ENCODE measurements at places on chromosomes 12 and 14.

- DNase-seq = no peak
These were observed 266.3 kb downstream of the ZFP36L1 start for GRCh38 chr14:68526512-68527091.

- no peak for DNase-seq
These were observed 103.5 kb upstream of the BCAT1 start for GRCh38 chr12:25052196-25052913.

GRCh38 chr14:20798318-20798717 is 4.3 kb downstream of the RNASE1 start:
- DNase-seq = no peak

DNA sequence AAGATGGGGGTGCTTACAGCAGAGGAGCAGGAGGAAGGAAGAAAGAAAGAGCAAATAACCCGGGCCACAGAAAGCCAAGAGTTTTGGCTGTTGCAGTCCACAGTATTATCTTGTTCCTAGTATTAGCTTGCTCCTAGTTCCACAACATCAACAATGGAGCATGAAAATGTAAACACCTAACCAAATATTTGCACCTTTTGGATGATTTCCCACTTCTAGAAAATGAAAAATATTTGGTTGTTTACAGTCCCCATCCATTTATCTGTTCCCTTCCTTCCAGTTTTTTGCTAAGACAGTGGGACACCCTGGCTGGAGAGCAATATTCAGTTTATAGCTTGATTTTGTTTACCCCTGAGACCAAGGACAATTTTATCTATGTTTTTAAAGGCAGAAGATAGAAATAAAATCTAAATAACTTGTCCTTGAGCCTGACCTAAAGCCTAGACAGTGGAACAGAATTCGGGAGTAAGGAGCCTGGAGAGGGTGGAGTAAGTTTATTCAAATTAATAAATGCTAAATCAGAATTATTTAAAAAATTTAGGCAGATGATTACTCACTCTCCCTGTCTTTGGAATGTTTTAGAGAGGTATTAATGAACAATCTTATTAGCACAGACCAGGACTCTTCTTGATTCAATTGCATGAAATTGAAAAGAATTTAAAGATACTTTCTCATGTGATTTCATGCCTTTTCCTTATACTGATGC is 51.6 kb downstream of the RESF1 start:
- DNase-seq = no peak

DNA sequence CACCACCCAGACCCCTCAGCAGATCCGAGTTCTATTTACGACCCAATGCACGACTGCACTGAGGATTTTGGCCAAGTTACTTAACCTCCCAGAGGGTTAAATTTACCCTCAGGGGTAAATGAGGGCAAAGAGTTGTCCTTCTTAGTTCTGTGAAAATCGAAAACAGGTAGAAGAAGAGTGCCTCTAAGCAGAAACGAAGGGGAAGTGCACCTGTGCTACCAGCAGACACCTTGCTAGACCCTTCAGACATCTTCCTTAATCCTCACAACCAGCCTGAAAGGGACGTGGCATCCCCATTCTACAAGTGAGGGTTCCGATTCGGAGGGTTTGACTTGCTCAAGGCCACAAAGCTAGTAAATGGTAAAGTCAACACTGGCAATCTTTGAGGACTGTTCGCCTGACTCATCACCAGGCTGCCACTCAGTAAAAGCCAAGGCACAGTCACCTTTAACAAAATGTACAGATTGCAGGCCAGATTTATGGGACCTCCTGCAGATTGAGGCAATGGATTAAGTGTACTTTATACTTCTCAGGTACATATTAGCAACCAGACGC is 1.6 kb downstream of the GSG1 start:
- DNase-seq = no peak

- DNase-seq = no peak
These were observed 27.6 kb downstream of the RDH12 start for GRCh38 chr14:67729072-67729885.

- DNase-seq = peak; percentile 39
These were observed 10.0 kb downstream of the TMCC3 start for GRCh38 chr12:94640134-94640928.

- DNase-seq = no peak
These were observed 1231.2 kb upstream of the FLRT2 start for GRCh38 chr14:84298663-84299195.

GRCh38 chr14:81625343-81625742 is 91.7 kb upstream of the SEL1L start:
- DNase-seq = no peak

DNA sequence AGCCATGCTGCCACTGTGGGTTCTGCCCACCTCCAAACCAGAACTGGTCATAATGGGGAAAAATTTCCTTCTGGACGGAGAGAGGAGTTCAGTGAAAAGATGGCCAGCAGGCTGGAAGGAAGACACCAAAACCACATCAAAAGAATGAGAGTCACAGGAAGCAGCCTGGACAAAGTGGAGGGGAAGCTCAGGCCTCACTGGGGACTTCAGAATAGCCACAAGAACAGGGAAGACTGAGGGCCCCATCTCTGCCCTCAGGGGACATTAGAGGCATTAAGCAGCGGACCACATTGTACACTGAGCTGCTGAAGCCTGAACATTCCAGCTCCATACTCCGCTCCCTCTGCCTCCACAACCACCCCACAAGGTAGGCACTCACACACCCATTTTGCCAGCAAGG is 119.6 kb upstream of the COCH start:
- no peak for DNase-seq

DNA sequence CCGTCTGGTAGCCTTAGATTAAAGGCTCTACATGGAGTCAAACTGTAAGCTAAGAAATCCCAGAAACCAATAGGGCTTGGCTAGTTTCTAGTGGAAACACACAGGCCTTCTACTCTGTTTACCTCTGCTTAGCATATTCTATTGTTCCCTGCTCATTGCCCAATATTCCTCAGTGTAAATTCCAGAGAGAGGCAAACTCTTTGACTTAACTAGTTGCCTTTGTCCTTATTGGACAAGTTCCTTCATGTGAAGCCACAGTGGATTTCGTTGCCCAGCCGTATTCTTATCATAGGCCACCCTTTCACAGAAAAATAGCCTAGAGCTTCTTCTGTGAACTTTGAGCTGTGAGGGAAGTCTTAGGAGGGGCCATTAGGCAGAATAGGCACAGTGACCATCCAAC is 186.1 kb downstream of the PLCZ1 start:
- DNase-seq = no peak

DNA sequence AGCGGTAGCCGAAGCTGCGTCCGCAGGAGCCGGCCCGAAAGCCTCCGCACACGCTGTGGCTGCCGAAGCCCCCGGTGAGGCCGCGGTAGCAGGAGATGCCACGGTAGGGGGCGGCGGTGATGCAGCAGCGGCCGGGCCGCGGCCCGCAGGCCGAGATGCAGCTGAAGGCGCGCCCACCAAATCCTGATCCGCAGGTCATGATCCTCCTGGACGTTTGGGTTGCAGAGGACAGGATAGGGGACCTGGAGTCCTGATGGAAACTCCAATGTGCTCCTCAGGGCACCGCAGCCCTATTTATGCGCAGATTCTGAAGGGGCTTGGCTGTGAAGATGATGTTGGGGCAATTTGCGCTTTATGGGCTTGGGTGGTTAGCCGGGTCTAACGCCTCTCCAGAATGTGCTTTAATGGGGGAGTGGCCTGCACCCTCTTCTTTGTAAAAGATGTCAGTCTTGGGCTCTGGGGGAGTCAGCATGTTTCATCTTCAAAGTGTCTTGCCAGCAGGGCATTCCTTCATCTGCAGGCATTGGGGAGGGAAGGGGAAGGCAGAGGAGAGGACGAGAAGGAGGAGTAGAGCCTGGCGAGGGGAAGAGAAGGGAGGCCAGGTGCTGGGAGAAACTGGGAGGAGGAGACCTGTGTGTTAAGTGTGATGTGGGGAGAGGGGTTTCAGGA is at the start of gene KRT81:
Gene KRT81, minus strand, starts transcription at position 268 of the 669 bp plus-strand sequence. Its CDS starts 69 bp downstream, at position 199.
- no peak for DNase-seq

DNA sequence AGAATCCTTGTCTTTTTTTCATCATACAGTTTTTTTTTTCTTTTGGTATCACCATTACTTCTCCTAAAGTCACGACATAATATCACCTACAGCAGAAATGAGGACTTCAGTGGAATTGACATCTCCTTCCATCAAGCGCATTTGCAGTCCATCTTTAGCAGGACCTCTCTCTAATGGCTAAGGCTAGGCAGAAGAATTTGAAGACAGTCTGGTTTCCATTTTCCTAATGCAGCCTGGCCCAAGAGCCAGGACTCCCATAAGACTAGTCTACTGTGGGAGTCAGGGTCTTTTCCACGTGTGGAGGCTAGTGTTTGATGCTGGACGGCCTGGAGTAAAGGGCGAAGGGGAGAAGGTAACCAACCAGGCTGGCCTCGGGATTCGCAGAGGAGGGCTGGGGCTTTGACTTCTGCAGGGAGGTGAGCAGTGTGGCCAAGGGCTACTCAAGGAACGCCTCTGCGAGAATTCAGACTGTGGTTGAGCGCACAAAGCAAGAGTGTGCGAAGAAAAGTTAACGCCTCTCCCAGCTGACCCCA is 769 bp upstream of the ZNF740 start:
- no peak for DNase-seq

DNA sequence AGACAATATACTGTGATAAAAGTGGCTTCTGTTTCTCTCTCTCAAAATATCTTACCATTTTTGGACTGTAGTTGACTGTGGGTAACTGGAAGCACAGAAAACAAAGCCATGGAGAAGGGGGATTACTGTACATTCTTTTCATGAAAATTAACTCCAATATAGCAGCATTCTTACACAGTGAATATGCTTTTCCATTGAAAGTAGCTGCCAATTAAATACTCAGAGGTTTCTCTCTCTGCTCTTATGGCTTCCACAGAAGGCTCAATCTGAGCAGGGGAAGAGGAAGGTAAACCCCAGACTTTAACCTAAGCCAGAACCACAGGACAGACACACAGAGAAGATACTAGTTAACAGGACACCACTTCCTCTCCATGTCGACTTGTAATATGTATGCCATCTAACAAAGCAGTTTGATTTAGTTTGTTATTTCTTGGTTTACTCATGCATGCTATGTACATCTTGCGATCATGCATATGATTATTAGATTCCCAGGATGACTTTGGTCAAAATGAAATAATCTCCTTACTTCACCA is 150.2 kb downstream of the SSPN start:
- DNase-seq = no peak

GRCh38 chr14:82778008-82778590 is 1244.4 kb upstream of the SEL1L start:
- no peak for DNase-seq

- no peak for DNase-seq
These were observed 27.6 kb downstream of the IFNG start for GRCh38 chr12:68131867-68132414.

DNA sequence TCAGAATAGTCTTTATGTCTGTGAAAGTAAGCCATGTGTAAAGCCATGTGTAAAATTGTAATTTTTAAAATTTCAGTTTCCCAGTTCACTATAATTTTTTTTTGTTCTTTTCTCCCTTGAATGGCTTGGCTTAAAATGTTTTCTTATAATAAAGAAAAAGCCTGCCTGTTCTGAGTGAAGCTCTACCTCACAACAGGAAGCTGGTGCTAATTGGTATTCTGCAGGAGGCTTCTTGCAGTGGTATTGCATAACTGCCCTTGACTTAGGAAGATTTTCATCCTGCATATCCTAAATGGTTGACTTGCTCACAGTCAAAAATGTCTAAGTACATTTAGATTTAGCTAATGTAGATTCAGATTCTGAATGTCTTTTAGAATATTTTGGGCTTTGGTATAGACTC is 49.5 kb downstream of the ATP2A2 start:
- no peak for DNase-seq

DNA sequence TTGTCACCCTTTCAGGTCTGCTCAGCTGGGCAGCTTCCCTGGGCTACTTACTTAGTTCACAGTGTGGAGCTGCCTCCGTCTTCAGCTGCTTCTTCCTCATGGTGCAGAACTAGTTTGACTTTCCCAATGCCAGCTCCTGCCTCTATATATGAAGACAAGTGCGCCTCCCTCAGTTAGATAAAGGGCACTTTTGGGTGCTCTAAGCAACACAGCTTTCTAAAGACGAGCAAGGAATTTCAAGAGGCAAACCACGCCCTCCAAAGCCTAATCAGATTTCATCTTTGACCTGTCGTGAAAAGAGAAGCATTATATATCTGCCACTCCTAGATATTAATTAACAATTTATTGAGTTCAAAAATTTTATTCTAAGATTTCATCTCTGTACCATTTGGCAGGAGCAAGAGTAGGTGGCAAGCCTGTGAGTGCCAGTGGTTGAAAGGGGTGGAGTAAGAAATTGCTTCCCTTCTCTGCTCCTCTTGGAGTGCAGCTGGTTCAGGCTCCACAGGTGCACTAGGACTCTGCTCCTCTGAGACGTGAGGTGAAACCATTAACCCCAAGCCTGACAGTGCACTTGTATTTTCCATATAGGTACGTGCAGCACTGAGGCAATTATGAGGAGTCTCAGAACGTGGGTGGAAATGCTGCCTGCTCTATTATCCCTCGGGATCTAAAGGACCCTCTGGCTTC is 2.1 kb upstream of the SLC11A2 start:
- peak; percentile 21 for DNase-seq

DNA sequence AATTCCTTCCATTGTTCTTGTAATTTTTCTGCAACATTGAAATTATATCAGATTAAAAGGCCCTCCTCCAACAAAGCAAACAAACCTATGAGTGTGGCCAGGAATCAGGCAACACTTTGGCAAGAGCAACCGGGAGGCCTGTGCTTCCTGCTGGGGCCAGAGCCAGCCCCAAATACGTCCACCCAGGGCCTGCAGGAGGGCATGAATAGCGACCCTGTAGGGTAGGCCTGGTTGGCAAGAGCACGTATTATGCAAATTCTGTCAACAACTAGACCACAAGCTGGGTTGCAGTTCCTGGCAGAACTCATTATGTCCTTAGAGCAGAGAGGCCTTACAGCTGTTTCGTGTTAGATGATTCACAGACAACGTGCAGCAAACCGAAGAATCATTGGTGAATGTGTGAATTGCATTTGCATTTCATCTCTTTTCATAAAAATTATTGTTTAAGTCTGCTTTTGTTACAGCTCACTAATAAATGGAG is 26.9 kb upstream of the LGALS3 start:
- DNase-seq = peak; percentile 78

- peak; percentile 2 for DNase-seq
These were observed 218.1 kb upstream of the RTL1 start for GRCh38 chr14:101121508-101122139.

Data from tibial nerve (tissue), 4 donors.